ENCODE measurements at places on chromosomes 7 and 10. TPM values are rescaled to one million over a fixed set of nuclear protein-coding genes. Genes with fewer than 3 reads are reported as not detected.

Gene KLF14
- total RNA-seq, result not detected

Gene CDH23
- under 0.01 TPM for total RNA-seq

Gene VPS41
- total RNA-seq, result 35.8 TPM

Gene VSTM2A
- not detected for total RNA-seq

Gene AGBL3
- total RNA-seq, result 2.6 TPM

Gene SEMA3C
- total RNA-seq, result 9.2 TPM

Gene PDGFA
- 20.3 TPM for total RNA-seq

Gene INA
- not detected for total RNA-seq

Gene PRKCQ
- total RNA-seq, result 0.22 TPM

Gene MYL10
- not detected for total RNA-seq

Gene EBF3
- total RNA-seq, result not detected

Gene MYO1G
- not detected for total RNA-seq

Gene IDI2
- not detected for total RNA-seq

Gene FAM131B
- 0.06 TPM for total RNA-seq

Gene TACC2
- 31.1 TPM for total RNA-seq

Gene CALHM1
- total RNA-seq, result not detected

Gene CTAGE6
- 0.95 TPM for total RNA-seq

Gene RAB19
- total RNA-seq, result not detected

Gene ENTPD1
- total RNA-seq, result not detected

Gene FGFBP3
- 1.6 TPM for total RNA-seq

Gene TPK1
- total RNA-seq, result 22.8 TPM

Gene TBX20
- total RNA-seq, result not detected

Gene HOXA3
- 5.8 TPM for total RNA-seq

Gene EPO
- total RNA-seq, result not detected
